ENCODE measurements at places on chromosomes 6 and 20.

GRCh38 chr20:20393207-20394120 is 25.6 kb downstream of the INSM1 start:
- DNase-seq = no peak

- no peak for DNase-seq
Observed at GRCh38 chr6:27809067-27809938, 102.9 kb downstream of the OR2B2 start.

- no peak for DNase-seq
Observed at GRCh38 chr20:45983279-45983743, 11.3 kb upstream of the ZNF335 start.

GRCh38 chr6:160917572-160917971 is 74.0 kb upstream of the MAP3K4 start:
- DNase-seq = no peak

DNA sequence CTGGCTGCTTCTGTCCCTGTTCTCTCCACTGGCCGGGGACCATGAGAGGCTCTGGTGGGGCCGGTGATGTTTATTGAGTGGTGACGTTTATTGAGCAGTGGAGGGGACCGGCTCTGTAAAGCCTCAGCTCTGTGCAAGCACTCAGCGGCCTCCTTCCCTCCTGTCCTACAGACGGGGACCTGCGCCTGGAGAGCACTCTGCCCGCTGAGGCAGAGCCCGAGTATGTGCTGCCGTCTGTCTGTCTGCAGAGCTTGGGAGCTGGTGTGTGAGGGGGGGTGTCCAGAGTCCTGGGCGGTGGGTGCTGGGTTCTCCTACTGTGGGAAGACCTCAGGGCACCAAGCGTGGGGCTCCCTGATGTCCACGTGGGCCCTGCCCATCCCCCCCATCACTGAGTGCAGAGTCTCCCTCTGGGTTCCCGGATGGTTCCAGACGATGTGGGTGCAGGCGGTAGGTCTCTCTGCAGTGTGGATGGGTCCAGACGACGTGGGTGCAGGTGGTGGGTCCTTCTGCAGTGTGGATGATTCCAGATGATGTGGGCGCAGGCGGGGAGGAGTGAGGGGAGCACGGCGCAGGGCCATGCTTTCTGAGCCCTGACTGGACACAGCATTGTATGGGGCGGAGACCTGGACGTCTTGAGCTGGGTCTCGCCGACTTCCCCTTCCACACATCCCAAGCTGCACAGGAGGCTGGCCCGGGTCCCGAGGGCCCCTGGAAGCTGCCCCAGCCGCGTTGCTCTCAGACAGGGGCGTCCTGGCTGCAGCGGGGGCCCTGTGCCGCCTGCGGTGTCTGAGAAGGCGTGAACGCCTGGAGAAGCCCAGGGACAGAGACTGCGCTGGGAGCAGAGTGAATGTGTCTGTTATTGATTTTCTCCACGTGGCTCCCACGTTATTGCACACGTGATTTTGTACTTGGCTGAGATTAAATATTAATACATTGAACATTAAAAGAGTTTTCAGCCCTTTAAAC is 14.9 kb upstream of the BHLHE23 start:
- DNase-seq = no peak

GRCh38 chr6:2949121-2949520 is 22.2 kb downstream of the SERPINB6 start:
- no peak for DNase-seq

- no peak for DNase-seq
Observed at GRCh38 chr20:50193199-50193835, 2.7 kb downstream of the CEBPB start.

DNA sequence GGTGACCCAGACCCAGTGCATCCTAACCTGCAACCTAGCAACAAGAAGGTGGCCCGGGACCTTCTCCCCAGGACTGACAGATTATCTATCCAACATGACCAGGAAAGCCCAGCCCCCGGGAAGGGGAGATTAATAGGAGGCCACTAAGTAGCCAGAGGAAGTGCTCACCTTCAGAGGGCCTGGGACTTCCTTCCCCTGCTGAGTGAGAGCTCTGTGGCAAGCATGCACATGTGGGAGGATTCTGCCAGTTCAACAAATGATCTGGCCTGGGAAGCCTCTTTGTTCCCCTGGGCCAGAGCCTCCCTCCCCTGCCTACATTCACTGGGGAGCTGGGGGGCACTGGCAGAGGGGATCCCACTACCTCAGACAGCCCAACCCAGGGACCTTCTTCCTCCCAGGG is 39.6 kb downstream of the SHLD1 start:
- no peak for DNase-seq

DNA sequence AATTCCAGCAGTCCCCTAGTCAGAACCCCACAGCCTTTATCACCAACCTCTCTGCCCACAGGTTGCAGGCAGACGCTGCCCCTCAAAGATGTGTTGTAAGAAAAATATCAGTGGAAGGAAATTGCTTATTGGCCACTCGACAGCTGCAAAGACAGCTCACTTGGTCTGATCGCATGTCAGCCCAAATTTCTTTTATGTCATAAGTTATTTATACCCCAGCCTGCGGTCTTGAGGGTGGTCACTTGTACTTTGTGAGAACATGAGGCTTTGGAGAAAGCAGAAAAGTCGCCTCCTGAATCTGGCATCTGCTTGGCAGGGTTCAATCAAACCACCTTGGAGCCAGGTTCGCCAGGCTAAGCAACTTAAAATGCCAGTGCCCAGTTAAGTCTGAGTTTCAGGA is 236.5 kb upstream of the CDH4 start:
- DNase-seq = no peak

DNA sequence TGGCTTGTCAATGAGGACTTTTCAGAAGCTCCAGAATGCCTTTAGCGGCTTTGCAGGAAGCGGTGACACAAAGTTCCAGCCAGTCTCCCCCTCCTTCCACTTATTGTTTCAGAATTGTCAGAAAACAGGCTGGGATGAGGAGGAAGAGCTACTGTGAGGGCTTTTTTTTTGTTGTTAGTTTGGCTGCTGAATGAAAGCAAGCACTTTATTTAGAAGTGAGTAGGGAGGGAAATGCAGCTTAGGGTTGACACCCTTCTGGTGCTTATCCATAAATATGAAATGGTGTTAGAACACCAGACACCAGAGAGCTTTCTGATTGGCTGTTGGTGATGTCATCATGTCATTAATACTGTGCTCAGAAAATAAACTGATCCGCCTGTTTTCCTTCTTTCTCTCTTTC is 251.5 kb downstream of the SOX4 start:
- DNase-seq = no peak

DNA sequence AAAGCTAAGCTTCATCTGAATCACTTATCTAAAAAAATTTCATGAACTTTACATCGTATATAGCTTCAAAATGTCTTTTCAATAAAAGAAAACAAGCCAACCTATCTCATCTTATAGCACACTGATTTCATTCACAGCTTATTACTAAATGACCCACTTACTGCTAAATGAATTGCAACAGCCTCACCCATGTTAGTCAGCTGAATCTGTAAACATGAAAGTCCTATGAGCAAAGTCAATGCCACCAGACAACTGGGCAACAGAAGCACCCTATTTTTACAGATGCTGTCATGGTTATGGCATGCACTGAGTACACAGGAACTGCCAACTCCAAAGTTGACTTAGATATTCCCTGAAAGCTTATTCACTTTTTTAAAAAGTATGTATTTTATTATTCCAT is 41.2 kb upstream of the DST start:
- DNase-seq = no peak

GRCh38 chr6:129488313-129488712 is 221.7 kb downstream of the ARHGAP18 start:
- DNase-seq = no peak

GRCh38 chr6:1608222-1609040 is 1.3 kb upstream of the FOXC1 start:
- DNase-seq = no peak

DNA sequence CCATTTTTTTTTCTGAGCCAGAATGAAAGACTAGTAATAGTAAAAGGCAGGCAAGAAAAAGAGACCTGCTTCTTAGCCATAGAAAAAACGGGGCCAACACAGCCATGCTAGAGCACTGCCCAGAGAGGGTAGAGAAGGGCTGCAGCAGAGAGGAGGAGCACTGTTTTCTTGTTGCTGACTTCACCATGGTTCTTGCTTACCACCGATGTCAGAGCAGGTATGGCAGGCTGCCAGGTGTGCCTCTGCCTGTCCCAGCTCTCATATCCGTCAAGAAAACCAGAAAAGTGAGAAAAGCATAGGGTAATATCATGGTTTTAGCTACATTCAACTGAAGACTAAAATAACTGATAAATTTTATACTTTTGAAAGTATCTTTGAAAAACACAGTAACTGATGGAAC is 60.7 kb downstream of the DTNBP1 start:
- no peak for DNase-seq

GRCh38 chr20:11267131-11267761 is 593.4 kb upstream of the JAG1 start:
- DNase-seq = no peak

DNA sequence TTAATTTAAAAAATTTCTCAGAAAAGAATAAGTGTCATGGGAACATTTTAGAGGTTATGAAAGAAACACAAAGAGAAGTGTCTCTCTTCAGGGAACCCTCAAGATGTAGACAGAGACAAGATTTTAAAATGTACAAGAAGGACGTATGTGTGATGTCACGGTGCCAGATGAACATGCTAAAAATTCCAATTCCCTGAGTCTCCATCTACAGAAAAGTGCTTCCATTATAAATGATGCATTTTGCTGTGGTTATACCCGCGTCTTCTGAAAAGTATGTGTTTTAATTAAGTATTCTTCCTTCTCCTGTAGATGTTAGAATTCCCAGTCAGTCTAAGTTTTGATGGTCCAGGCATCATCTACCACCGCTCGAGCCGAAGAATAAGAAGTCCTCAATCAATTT is 489.1 kb downstream of the PREX1 start:
- DNase-seq = no peak

GRCh38 chr20:48422242-48422960 is 405.4 kb downstream of the PREX1 start:
- DNase-seq = no peak

DNA sequence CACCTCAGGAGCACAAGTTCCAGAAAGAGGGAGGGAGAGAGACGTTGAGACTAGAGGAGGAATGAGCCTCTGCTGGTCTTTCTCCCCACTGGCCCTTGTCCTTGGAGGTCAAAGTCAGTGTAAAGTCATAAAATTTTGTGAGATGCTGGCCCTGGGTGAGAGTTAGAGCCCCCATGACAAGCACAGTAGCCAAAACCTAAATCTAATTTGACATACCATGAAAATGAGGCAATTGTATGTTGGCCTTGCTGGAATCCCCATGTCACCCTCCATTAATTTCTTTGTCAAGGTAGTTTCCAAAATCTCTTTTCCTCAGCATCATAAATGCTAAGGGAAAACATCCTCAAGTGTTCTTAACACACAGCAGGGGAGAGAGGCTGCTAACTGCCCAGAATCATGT is 17.6 kb upstream of the NEDD9 start:
- no peak for DNase-seq

DNA sequence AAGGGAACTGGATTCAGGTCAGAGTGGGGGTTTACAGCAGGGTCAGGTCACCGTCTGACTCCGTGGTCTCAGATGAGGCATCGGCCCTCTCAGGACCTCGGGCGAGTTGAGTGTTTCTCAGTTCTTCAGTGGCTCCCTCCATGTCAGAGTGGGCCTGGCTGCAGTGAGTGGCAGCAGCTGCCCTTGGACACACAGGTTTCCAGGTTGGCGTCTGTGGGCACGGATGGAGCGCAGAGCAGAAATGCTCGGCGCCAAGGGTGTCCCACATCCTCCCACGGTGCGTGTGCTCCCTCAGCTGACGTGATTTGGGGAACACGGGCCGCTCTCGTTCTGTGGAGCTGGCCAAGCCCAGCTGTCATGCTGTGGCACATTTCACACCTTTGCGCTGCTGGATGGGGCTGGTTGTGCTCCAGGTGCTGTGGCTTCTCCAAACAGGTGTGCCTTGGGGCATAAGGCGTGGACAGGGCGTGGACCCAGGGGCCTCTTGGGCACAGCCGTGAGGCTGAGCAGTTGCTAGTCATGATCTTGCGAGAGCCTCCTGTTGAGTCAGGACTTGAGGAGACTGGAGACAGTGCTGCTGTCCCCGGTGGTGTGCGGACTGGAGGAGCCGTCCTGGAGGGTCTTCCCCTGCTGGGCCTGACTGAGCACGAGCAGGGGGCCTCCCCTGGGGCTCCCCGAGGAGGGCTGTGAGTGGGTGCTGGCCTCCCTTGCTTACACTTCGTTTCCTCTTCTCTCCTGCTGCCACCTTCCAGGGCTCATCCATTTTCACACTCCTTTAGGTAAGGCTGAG is 9.5 kb upstream of the DNAJC5 start:
- DNase-seq = no peak

GRCh38 chr20:50799176-50799889 is 4.5 kb downstream of the BCAS4 start:
- no peak for DNase-seq

GRCh38 chr6:3196770-3197169 is 30.7 kb downstream of the TUBB2B start:
- no peak for DNase-seq

- no peak for DNase-seq
Observed at GRCh38 chr6:75600768-75601167, 912 bp upstream of the SENP6 start.

DNA sequence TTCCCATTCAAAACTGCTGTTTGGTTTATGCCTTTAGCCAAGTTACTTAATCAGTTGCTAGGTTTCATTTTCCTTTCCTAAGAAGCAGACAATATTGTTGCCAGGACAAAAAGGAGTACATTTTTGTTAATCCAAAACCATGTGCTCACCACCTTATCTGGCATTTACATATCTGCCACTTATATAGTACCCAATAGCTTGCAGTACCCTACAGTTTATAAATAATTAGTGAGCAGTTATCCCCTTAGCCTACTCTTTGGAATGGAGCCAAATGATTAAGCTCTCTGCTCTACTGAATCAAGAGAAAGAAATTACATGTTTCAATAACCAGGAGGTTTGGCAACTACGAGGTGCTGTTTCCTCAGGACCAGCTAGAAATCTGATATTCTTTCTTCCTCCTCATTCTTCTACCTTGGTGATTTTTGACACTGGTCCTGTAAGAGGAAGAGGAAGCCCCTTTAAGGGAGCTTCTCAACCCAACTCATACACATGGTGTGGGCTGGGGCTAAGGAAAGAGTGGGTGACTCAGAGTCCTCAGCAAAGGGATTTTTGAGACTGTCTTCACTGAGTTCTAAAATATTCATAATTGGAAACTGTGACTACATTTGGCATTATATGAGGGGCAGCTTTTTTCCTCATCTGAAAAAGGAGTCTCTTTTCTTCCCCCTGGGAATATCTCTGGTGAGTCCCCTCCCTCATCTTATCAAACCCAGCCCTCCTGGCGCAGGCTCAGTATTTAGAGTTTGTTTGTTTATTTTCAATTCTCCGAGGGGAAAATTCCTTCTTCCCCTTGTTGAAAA is 1.5 kb downstream of the ZNFX1 start:
- DNase-seq = no peak

DNA sequence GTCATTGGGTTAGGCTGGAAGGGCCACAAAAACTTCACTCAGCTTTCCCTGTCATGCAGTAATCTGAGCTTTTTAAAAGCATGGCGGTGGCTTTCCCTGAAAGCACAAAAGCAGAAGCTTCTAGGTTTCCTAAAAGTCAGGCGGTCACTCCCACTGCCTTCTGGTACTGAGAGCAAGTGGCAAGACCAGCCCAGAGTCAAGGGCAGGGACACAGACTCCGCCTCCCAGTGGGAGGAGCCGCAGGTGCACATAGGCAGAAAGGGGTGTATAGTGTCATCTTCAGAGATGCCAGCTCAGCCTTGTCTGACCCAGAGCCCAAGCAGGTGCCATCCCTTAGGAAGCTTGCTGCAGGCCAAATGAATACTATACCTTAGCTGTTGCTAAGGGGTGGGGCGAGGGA is 18.0 kb upstream of the PACSIN1 start:
- DNase-seq = no peak
